ENCODE measurements at places on chromosomes 7 and 10. TPM values are rescaled to one million over a fixed set of nuclear protein-coding genes. Genes with fewer than 3 reads are reported as not detected.

DNA sequence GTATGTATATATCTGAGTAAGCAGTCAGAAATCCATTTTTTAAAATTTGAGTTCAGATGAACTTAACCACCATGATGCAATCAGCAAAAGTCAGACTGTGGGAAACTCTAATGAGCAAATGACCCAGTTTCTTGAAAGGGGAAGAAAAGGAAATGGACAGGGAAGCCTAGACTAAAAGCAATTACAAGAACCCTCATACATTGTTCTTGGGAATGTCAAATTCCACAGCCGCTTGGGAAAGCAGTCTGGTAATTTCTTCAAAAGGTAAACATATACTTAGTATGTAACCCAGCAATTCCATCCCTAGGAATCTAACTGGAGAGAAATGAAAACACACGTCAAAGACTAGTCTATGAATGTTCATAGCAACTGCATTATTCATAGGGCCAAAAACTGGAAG lies 16.4 kb upstream of the FOXK1 start:
- DNase-seq = peak; percentile 97
- no peaks in the 10 kb centered on the region for H3K36me3 ChIP-seq
- H3K27me3 ChIP-seq = no peaks in the 10 kb centered on the region
- no peak overlapping the region for H3K4me3 ChIP-seq
- peaks cover 16% of the 10 kb centered on the region for H3K4me1 ChIP-seq
- H3K27ac ChIP-seq = peak overlapping the region; percentile 58

DNA sequence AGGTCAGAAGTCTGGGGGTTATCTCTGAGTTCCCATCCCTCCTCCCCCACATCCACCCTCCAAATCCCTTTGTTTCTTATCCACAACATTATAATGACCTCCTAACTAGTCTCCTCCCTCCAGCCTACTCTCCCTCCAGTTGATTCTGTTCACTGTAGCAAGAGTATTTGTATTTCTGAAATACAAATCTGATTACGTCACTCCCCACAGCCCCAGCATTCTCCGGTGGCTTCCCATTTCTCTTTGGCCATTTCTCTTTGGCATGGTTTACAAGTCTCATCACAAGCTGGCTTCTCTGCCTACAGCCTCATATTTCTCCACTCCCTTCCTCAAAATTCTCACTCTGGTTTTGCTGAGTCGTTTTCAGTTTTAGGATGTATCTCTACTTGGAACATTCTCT lies 24.6 kb upstream of the MRPS33 start:
- no peaks in the 10 kb centered on the region for H3K27me3 ChIP-seq
- no peaks in the 10 kb centered on the region for H3K36me3 ChIP-seq
- no peak for DNase-seq
- no peak overlapping the region for H3K4me3 ChIP-seq
- no peaks in the 10 kb centered on the region for H3K4me1 ChIP-seq

- H3K27me3 ChIP-seq = no peaks in the 10 kb centered on the region
- no peaks in the 10 kb centered on the region for H3K36me3 ChIP-seq
- H3K4me3 ChIP-seq = no peak overlapping the region
- peak; percentile 44 for DNase-seq
Measured at GRCh38 chr7:34759477-34760125, 101.6 kb downstream of the NPSR1 start.

Gene HOXA5
- total RNA-seq = 22.1 TPM

- no peak overlapping the region for H3K4me3 ChIP-seq
- H3K4me1 ChIP-seq = no peaks in the 10 kb centered on the region
- no peak for DNase-seq
- H3K36me3 ChIP-seq = no peaks in the 10 kb centered on the region
Measured at GRCh38 chr10:75739414-75740143, 308.2 kb downstream of the LRMDA start.

DNA sequence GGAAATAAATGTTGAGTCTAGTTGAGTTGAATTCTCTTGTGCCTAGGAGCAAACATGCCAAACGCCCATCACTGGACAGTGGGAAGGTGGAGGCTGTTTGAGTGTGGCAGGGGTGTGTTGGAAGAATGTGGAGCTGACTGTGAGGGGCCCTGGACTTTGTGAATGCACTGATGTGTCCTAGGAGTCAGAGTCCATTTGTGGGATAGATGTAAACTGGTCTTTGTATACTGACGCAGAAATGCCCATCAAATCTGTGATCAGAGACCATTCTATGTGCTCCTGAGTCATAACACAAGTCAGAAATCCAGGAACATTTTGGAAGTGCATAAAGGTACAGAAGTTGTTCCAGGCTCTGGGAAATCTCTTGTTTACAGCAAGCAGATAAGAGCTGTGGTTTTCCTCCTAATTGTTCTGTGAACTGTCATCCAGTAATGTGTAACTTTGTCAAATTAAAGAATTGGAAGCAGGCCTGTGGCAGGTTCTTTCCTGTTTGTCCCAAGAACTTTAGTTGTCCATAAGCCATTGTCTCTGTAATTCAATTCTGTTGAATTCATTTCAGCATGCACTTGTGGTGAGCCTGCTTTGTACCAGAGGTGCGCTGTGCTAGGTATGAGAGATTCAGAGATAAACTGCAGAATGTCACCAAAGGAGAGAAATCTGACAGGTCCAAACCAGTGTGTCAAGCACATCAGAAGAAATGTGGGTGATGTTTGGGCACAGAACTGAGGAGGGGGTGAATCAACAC lies 7.6 kb downstream of the PRXL2A start:
- H3K27me3 ChIP-seq = no peaks in the 10 kb centered on the region
- H3K4me3 ChIP-seq = no peak overlapping the region
- no peaks in the 10 kb centered on the region for H3K36me3 ChIP-seq
- H3K27ac ChIP-seq = no peak overlapping the region
- no peaks in the 10 kb centered on the region for H3K4me1 ChIP-seq
- no peak for DNase-seq

Gene IQUB
- total RNA-seq = 0.83 TPM

DNA sequence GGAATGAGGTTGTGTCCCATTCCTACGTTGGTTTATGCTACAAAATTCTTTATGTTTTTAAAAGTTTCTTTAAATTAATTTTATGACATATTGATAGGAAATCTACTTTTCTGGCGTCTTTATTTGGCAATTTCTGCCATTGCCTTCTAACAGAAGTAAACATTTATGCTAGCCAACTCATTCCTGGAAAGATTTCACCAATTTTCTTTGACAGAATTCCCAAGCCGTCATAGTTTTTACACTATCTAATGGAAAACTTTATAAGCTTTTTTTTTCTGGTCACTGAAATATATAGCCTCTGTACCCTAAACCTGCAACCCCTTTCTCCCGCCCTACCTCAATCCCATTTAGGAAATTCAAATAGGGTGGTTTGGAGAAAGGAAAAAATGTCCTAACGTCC lies 6.1 kb upstream of the TCAF1 start:
- no peaks in the 10 kb centered on the region for H3K36me3 ChIP-seq
- no peak overlapping the region for H3K4me3 ChIP-seq
- H3K4me1 ChIP-seq = peaks cover 6% of the 10 kb centered on the region
- H3K27ac ChIP-seq = no peak overlapping the region
- H3K27me3 ChIP-seq = no peaks in the 10 kb centered on the region
- DNase-seq = no peak

DNA sequence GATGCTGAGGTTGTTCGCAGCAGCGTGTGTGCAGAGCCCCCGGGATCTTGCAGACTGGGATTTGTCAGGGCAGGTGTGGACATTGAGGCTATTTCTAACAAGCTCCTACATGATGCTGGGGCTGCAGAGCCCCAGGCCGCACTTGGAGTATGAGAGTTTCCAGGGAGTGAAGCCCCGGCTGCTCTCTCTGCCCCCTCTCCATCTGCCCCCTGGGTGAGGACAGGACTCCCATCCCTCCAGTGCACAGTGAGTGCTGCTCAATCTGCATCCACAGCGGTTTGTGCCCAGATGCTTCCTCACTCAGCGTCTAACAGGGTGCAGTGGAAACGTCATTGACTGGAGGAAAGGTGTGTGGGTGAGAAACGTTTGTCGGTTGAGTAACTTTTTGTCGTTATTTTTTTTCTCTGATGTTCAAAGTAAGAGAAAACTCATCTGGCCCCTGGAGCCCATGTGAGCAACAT lies 25.3 kb downstream of the IL2RA start:
- H3K36me3 ChIP-seq = no peaks in the 10 kb centered on the region
- no peaks in the 10 kb centered on the region for H3K4me1 ChIP-seq
- H3K4me3 ChIP-seq = no peak overlapping the region

Gene PRLHR
- not detected for total RNA-seq

DNA sequence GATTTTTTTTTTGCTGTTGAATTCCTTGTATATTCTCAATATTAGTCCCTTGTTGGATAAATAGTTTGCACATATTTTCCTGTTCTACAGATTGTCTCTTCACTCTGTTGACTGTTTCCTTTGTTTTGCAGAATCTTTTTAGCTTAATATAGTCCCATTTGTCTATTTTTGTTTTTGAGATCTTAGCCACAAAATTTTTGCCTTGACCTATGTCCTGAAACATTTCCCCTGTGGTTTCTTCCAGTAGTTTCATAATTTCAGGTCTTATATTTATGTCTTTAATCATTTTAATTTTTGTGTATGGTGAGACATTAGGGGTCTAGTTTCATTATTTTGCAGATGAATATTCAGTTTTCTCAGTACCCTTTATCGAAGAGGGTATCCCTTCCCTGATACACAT lies 92.7 kb downstream of the LANCL2 start:
- H3K27me3 ChIP-seq = no peaks in the 10 kb centered on the region
- H3K4me3 ChIP-seq = no peak overlapping the region
- H3K4me1 ChIP-seq = no peaks in the 10 kb centered on the region
- no peaks in the 10 kb centered on the region for H3K36me3 ChIP-seq
- no peak overlapping the region for H3K27ac ChIP-seq

Gene VSTM4
- total RNA-seq = 4.4 TPM

DNA sequence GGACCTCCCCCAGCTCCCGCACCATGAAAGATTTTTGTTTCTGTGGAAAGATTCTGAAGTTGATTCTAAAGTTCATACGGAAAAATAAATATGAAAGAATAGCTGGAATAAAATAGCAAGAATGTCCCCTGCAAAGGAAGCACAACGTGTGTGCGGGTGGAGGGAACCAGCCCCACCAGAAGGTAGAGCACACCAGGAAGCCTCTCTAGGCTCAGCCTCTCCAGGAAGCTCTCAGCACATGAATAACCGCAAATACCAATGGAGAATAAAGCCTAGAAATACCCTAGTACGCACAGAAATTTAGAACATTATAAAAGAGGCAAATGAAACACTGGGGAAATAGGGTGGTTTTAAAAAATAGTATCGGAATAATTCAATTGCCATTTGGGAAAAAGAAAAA lies 24.6 kb upstream of the FAM170B start:
- H3K27ac ChIP-seq = no peak overlapping the region
- H3K36me3 ChIP-seq = no peaks in the 10 kb centered on the region
- H3K27me3 ChIP-seq = no peaks in the 10 kb centered on the region
- H3K4me1 ChIP-seq = peaks cover 6% of the 10 kb centered on the region
- DNase-seq = no peak
- H3K4me3 ChIP-seq = no peak overlapping the region

DNA sequence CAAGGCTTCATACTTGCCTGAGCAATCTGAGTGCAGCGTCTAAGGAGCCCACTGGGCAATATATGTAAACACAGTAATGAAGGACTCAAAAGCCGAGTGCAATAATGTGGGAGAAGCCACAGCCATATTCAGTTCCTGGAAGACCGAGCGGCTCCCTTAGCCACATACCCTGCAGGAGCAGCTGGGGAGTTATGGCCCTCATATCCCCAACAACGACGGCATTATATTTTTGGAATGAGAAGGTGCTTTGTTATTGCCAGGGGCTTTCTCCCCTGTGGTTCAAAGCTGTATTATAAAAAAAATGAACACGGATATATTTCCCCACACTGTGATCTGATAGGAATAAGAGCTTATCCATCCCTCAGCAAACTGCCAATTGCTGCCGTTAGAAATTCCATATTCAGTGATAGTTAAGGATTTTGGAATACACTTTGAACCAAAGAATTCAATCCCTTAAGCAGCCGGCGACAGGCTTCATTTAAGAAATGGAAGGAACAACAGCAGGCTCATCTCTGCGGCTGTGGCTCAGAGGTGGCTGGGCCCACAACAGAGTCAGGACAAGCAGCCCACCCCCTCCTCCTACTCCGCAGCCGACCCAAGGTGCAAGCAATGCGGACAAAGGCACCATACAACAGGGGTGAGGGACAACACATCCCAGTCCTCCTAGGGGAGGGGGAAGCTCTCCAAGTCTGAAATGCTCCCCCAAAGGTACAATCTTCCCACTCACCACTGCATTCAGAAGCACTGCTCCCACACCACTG lies 77.2 kb downstream of the TNS3 start:
- peaks cover 15% of the 10 kb centered on the region for H3K36me3 ChIP-seq
- no peaks in the 10 kb centered on the region for H3K27me3 ChIP-seq
- no peak overlapping the region for H3K4me3 ChIP-seq
- DNase-seq = no peak

GRCh38 chr10:112231602-112232400 lies 48.2 kb upstream of the GPAM start:
- no peak for DNase-seq
- H3K4me1 ChIP-seq = peaks cover 2% of the 10 kb centered on the region
- H3K27me3 ChIP-seq = no peaks in the 10 kb centered on the region
- no peaks in the 10 kb centered on the region for H3K36me3 ChIP-seq
- no peak overlapping the region for H3K4me3 ChIP-seq
- H3K27ac ChIP-seq = no peak overlapping the region

Gene CPXM2
- total RNA-seq = 48.1 TPM

DNA sequence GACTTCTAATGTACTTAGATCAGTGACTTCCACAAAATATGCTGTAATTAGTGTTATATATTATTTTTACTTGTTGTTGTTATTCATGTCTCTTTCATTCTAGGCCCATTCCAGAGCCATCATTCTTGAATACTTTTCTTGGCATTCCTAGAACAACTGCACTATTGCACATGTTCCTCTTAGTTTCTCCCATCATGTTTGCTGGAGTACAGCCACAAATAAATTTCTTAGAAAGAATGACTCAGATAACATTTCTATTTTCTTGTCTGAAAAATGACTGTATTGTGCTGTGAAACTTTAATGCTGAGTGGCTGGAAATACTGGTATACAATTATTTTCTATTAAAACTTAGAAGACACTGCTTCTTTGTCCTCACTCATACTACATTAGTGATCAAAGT lies 651.0 kb upstream of the STEAP1 start:
- H3K27ac ChIP-seq = no peak overlapping the region
- H3K27me3 ChIP-seq = no peaks in the 10 kb centered on the region
- H3K36me3 ChIP-seq = no peaks in the 10 kb centered on the region
- no peak for DNase-seq
- no peak overlapping the region for H3K4me3 ChIP-seq
- H3K4me1 ChIP-seq = no peaks in the 10 kb centered on the region

Gene C7orf57
- total RNA-seq = not detected

- H3K4me3 ChIP-seq = no peak overlapping the region
- no peaks in the 10 kb centered on the region for H3K4me1 ChIP-seq
- H3K27ac ChIP-seq = no peak overlapping the region
Measured at GRCh38 chr7:151389096-151389767, 20.6 kb downstream of the WDR86 start.
